ENCODE measurements at places on chromosomes 13 and 19.

GRCh38 chr13:78215458-78216108, 297.0 kb upstream of the EDNRB start:
- DNase-seq = peak; percentile 53

GRCh38 chr13:106602178-106602577, 34.2 kb upstream of the ARGLU1 start:
- DNase-seq = no peak

- DNase-seq = no peak
These were observed 4.4 kb downstream of the GAS6 start for GRCh38 chr13:113859311-113860050.

DNA sequence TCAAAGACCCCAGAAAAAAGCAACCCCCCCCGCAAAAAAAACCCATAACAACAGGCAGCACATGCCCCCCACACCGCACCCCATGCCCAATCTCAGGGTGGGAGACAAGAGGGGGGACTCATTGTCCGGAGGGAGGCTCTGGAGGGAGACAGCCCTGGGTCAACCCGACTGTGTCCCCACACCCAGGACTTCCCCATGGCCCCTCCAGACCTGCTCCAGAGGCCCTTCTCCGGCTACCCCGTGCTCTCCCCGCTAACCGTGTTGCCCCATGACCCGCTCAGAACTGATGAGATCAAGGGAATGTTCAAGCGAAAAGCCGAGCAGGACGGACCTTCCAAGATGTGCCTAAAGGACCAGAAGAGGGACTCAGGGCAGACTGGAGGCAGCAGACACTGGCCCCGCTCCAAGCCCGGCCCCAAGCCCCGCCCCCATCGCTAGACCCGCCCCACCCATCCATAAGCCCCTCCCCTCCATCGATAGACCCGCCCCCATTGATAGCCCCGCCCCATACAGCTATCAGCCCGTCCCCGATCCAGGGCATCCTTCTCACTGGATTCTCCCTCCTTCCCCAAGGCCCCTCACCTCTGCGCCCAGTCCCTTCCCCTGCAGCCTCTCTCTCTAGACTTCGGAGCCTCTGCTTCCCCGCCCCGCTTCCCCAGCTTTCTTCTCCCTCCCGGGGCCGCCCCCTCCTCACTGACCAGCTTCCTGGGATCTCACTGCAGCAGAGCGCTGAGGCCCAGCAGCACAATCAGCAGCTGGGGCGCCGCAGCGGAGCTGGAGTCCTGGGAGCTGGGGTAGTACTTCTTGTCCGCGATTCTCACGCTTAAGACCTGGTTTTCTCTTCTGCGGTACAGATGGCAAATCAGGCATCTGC, 2.2 kb downstream of the BST2 start:
- peak; percentile 35 for DNase-seq

GRCh38 chr13:97559981-97560380, 126.0 kb downstream of the RAP2A start:
- DNase-seq = no peak

GRCh38 chr19:42166316-42166715, 34.1 kb upstream of the POU2F2 start:
- no peak for DNase-seq

DNA sequence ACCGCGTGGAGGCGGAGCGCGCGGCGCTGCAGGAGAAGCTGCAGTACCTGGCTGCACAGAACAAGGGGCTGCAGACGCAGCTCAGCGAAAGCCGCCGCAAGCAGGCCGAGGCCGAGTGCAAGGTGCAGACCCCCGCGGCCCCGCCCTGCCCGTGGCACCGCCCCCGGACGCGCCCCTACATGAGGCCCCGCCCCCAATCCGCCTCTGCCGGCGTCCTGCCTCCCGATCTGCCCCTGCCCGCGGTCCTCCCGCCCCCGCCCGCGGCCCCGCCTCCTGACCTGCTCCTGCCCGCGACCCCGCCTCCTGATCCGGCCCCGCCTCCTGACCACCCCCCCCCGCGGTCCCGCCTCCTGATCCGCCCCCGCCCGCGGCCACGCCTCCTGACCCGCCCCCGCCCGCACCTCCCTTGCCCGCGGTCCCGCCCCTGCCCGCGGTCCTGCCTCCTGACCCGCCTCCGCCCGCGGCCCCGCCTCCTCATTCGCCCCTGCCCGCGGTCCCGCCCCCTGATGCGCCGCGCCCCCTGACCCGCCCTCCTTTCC, 11.7 kb downstream of the PRR36 start:
- DNase-seq = no peak

DNA sequence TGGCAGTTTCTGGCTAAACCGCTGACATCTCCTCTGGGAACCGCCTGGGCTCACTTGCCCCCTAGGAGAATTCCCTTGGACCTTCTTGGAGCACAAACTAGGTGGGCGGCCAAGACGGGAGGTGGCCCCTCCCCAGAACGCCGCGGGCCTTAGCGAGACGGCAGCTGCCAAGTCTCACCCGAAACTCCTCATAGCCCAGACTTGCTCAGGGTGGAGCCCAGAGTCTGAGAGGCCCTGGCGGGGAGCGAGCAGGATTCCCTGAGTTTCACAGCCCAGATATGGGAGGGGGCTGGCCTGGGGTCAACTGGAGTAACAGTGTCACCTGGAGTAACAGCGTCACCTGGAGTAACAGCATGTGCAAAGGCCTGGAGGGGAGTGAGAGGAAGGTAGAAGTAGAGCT, 10.1 kb downstream of the TINCR start:
- DNase-seq = no peak

GRCh38 chr19:49067554-49067953, 2.9 kb upstream of the NTF4 start:
- no peak for DNase-seq

DNA sequence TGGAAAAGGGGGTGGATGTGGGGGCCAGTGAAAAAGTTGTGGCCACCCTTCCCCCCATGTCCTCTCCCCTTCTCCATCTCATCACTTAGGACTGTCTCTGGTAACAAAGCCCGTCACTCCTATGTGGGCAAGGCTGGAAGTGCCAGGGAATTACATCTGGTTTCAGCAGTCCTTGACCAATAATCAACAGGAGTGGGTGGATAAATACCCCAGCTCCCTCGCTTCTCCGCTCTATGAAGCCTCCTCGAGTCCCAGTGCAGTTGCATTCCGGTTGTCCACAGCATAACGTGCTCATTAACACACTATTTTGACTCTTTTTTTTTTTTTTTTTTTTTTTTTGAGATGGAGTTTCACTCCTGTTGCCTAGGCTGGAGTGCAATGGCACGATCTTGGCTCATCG, 31.5 kb downstream of the MYO1F start:
- no peak for DNase-seq

DNA sequence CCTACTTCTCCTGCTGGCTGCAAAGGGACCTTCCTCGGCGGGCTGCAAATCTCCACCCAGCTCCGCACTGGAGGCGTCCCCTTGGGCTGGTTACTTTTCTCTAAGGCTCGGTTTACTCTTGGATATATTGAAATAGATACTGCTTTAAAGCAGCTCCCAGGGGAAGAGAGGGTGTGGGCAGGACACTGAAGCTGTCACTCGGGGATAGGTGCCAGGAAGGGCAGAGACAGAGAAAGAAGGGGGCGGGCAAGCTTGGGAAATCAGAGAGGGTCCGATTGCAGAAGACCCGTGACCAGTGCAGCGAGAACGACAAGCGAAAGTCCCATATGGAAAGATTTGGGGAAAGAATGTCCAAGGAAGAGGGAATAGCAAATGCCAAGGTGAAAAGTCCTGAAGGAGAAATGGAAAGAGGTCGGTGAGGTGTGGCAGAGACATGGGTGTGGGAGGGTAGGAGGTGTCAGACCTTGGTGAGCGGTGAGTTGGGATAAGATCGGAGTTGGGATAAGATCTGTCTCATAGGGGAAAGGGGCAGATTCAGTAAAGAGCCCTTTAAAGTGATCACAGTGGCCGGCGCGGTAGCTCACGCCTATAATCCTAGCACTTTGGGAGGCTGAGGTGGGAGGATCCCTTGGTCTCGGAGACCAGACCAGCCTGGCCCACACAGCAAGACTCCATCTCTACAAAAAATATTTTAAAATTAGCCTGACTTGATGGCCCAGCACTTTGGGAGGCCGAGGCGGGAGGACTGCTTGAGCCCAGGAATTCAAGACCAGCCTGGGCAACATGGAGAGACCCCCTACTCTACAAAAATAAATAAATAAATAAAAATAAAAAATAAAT, 618 bp downstream of the THSD8 start:
- DNase-seq = no peak

- peak; percentile 37 for DNase-seq
These were observed 25.9 kb downstream of the GRIN2D start for GRCh38 chr19:48419158-48419920.

- no peak for DNase-seq
These were observed 59.3 kb downstream of the ZNF627 start for GRCh38 chr19:11656535-11656934.

DNA sequence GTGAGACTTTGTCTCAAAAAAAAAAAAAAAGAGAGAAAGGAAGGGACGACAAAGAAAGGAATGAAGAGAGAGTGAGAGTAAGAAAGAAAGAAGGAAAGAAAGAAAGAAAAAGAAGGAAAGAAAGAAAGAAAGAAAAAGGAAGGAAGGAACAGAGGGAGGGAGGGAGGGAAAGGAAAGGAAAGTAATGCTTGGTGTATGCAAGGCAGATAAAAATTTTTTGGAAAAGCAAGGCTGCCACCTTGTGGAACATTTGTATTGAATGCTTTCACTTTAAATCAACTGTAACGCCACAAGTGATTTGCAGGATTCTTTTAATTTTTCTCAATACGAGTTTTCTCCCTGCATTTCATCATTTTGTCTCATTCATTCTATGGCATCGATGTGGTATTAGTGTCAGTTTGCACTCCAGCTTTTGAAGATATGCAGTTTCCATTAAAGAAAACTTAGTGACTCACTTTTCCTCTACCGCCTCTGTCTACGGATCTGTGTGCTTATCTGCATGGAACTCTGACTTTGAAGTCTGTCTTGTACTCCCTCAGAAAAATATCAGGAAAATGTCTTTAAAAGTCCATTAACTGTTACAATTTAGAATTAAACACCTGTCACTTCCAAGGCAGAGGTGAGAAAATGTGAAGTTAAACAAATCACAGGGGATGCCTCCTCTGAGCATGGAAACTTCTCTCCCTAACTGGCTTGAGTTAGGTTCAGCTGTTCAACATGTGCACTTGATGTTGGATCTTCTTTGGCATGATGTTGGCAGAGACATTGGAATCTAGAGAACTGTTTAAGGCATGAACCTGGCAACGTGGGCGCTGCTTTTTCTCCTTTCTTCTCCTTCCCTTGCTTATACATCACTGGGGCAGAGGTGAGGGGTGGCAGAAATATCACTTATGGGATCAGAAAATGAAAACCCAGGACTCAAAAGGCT, 20.0 kb upstream of the ZDHHC20 start:
- peak; percentile 68 for DNase-seq

GRCh38 chr13:20121159-20121525, 39.7 kb downstream of the GJA3 start:
- DNase-seq = no peak

DNA sequence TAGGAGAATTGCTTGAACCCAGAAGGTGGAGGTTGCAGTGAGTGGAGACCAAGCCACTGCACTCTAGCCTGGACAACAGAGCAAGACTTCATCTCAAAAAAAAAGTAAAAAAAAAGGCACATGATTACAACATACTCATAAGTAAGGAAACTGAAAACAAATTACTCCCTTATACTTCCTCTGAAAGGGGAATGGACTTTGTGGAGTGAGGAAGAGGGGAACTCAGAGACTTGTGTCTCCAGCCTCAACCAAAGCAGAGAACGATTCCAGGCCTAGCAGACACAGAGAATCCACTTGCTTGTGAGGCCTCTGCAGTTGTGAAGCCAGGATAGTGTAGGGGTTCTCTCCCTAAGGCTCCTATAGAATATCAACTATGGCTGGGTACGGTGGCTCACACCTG, 4.3 kb upstream of the LATS2 start:
- no peak for DNase-seq

DNA sequence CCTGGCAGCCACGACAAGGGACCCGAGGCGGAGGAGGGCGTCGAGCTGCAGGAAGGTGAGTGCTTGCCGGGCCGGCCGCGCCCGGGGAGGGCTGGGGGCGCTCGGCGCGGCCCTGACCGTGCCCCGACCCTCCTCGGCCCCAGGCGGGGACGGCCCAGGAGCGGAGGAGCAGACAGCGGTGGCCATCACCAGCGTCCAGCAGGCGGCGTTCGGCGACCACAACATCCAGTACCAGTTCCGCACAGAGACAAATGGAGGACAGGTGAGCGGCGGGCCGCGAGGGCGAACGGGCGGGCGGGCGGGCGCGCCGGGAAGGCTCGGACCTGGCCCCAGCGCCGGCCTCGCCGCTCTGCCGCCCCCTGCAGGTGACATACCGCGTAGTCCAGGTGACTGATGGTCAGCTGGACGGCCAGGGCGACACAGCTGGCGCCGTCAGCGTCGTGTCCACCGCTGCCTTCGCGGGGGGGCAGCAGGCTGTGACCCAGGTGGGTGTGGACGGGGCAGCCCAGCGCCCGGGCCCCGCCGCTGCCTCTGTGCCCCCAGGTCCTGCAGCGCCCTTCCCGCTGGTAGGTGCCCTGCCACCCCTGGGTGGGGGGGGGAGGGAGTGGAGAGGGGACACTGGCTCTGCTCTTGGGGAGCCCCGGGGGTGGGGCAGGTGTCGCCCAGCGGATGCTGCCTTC, 816 bp downstream of the USF2 start:
- DNase-seq = peak; percentile 70

- DNase-seq = no peak
These were observed 235.5 kb downstream of the GPC6 start for GRCh38 chr13:93462151-93462550.

- peak; percentile 21 for DNase-seq
These were observed 830.2 kb upstream of the SPRY2 start for GRCh38 chr13:81171065-81171647.

GRCh38 chr13:51645761-51646670, 61.8 kb downstream of the WDFY2 start:
- no peak for DNase-seq

DNA sequence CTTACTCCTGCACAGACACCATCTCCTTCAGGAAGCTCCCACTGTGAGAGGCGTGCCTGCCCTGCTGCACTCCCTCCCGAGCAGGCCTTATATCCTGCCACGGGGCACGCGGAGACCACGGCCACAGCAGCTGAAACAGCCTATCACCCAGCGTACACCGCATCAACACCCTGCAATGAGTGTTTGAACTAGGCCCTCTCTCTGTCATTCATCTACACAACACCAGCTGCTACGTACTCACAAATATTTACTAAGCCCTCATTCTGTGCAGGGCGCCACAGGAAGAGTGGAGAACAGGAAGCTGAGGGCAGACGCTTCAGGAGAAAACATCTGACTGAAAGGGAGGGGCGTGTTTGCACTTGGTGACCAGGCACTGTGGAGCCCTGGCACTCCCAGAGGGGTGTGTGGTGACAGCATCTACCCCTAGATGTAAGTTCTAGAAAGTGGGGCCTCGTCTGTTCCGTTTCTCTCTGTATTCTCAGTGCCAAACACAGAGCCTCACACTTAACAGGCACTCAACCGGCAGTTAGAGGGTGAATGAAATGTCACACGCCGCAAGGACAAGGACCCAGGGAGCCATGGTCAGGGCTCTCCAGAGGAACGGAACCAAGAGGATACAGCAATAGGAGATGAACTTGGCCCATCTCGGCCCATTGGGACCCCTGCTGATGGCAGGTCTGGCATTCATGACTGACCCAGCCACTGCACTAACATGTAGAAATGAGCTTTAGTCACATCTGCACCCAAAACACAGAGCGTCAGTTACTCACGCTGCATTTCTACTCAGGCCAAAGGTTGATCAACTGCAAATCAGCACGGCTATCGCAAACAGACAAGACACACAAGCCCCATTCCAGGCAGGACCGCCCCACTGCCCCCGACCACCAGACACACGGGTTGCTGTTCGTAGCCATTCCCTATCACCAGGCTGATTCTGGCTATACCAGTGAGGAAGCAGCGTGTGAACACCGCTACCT, 15.7 kb downstream of the RANBP3 start:
- no peak for DNase-seq
